ENCODE measurements at places on chromosomes 5 and 9.
A peak's percentile ranks its signal among the peaks of the same experiment; 100 is the strongest.

DNA sequence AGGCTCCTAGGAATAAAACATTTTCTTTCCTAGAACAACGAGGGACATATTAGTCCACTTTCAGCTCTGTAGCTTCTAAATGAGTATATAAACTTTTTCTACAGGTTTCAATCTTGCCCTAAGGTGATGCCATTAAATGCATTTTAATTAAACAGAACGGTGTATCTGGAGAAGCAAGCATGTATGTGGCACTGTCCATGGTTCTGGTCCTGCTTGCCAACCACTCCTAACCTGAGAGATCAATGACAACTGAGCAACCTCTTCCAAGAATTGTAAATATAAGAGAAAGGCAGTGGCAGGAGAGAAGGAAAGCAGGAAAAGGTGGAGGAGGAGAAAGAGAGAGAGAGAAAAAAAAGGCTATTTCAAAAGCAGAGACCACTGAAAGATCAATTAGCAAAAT, 95.6 kb upstream of the SPOCK1 start:
- peak; percentile 13 for DNase-seq

GRCh38 chr5:112706446-112707016, 31.2 kb upstream of the APC start:
- DNase-seq = no peak

DNA sequence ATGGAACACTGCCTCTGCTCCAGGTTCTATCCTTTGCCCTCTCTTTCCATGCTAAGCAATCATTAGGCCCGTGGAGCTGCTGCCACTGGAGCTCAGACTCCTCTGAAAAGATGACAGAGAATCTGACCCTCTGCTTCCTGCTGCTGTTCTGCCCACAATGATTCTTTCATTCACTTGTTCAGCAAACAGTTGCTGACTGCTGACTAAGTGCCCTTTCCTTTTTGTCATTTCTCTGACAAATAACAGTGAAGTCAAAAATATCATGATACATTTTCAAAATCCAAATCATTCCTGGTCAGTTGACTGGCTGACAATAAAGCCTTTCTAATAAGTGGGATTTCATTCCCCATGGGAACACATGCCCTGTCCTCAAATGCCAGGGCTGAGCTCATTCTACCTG, 110.1 kb downstream of the SIL1 start:
- no peak for DNase-seq

DNA sequence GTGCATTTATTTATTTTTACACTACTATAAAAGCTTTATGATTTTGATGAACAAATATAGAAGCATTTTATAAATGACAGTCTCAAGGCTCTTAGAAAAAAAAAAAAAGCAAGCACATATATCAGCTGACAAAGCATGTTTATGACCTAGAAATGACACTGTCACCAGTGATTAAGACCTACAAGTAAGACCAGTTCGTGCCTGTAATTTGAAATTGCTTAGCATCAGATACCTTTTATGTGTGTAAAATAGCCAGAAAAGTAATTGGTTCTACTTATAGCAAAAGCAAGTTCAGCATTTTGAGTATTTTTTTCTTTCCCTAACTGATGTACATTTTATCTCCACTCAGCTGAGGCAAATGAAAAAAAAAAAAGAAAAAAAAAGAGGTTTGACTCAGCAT, 808.4 kb downstream of the CDH18 start:
- no peak for DNase-seq

- DNase-seq = no peak
Measured at GRCh38 chr5:9713356-9713755, 83.2 kb upstream of the TAS2R1 start.

DNA sequence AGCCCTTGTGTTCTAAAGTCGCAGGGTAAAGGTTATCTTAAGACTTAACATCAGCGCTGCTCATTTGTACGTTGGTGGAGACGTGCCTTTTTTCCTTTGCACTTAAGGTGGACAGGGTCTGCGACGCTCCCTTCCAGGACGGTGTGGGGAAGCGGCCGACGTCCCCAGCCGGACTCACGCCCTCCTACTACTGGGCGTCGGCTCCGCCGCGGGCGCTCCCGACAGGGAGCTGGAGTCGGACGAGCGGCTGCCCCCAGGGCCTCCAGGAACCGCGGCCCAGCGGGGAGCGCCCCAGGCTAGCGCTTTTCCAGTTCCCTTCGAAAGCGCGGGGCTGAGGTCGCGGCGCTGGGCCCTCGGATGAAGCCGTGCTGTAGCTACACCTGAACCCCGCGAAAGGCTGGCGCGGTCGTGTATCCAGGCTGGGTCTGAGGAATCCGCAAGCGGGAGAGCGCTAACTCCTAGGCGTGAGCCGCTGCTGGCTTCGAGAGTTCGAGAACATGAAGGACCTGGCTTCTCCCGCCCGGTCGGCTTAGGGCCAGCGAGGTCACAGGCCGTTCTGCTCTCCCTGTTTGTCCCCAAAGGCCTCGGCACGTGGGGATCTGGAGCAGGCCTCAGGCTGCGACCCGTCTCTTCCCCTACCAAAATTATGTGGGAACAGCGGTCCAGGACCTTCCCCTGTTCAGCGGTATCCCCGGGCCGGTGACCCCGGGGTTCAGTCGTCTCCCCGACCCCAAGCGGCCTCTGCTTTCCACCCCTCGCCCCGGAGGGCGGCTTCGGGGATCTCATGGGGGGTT, 3.8 kb upstream of the DMRT3 start:
- DNase-seq = no peak

DNA sequence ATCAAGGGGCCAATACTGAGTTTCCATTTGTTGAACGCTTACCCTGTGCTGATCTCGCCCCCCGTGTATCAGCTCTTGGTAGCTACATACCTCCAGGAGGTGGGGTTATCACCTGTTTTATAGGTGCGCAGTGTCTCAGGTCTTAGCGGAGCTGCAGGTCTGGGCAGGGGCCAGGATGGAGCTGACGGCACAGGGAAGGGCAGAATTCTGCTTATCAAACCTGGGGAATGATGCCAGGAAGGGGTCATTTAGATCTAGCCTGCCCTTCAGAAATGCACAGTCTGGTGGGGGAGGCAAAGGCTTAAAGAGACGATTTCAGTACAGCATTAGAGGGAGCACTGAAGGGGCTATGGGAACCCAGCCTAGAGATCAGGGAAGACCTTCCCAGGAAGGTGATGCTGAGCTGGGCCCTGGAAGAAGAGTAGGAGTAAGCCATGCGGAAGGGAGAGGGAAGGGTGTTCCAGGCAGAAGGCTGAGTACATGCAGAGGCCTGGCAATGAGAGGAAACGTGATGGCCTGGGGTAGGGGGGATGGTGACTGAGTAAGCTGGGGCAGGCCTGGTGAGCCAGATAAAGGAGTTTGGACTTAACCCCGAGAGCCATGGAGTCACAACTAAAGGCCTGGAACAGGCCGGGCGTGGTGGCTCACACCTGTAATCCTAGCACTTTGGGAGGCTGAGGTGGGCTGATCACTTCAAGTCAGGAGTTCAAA, 31.5 kb downstream of the OLFML2A start:
- DNase-seq = no peak

GRCh38 chr5:52789851-52790250, 2.1 kb downstream of the ITGA1 start:
- no peak for DNase-seq

GRCh38 chr5:174601946-174602345, 122.4 kb upstream of the MSX2 start:
- DNase-seq = no peak

GRCh38 chr9:27540502-27540901, 10.9 kb upstream of the MOB3B start:
- DNase-seq = no peak

DNA sequence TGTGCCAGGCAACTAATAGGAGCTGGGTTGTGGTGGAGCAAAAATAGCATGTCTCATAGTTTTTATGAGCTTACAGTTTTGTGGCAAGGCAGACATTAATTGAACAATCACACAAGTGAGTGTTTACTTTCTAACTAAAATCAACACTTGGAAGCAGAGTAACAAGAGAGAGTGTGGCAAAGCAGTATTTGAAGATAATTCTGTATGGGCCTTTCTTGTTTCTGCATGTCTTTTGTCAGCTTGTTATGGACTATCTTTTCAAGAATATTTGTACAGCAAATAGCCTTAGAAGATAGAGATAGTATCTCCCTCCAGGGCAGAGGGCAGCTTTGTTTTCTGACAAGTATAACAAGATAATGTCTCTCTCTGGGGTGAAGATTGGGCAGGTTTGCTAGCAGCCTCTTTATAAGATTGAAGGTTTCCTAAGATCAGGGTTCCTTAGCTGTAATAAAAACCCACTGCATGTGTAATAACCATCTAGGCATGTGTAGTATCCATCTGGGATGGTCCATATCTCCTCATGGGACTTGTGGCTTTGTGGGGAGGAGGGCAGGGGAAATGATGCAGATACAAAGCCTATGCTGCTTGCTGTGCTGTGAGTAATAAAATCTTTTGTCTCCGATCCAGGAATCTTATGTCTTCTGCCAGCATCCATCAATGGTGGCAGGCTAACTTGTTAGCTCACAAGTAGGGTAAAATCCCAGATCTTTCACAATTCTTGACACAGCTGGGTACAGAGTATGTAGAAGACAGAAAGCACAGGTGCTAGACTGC, 479.9 kb downstream of the KDM4C start:
- DNase-seq = no peak

DNA sequence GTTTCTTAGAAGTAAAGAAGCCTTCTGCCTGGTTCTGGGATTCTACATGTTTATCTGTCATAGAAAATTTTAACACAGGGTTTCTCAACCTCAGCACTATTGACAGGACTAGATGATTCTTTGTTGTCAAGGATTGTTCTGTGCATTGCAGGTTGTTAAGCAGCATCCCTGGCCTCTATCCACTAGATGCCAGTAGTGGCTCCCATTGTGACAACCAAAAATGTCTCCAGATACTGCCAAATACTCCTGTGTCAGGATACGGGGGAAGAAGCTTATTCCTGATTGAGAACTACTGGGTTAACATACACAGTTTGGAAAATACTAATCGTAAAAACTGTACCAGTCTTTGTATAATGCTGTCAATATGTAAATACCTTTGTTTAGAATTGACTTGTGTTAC, 167.1 kb downstream of the NIPBL start:
- DNase-seq = no peak

DNA sequence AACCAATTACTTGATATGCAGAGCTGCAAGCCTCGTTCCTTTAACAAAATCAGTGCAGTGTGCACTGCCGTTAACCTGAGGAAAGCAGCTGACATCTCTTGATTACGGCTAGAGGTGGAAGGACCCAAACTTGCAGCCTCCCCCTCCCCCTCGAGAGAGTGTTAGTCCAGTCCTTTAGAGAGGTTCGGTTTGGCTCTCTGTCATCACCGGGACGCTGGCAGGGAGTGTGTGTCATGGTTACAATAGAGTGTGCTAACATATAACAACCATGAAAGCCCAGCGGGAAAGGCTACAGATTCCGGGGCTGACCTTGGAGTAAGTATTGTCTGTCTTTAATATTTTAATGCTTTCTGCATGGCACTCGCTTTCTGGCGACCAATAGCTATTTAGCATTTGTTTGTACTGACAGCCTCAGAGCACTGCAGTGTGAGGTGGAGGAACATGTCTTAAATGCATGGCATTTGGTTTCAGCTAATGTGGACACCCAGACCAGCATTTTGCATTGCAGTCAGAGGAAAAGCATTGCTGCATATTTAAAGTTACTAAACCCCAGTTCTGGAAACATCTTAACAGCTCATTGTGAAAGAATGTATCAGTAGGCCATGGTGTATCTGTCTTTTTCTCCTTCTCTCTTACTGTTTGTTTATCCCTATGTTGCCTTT, 237.5 kb downstream of the CD180 start:
- no peak for DNase-seq

GRCh38 chr9:71795097-71795813, 26.9 kb upstream of the CEMIP2 start:
- no peak for DNase-seq

DNA sequence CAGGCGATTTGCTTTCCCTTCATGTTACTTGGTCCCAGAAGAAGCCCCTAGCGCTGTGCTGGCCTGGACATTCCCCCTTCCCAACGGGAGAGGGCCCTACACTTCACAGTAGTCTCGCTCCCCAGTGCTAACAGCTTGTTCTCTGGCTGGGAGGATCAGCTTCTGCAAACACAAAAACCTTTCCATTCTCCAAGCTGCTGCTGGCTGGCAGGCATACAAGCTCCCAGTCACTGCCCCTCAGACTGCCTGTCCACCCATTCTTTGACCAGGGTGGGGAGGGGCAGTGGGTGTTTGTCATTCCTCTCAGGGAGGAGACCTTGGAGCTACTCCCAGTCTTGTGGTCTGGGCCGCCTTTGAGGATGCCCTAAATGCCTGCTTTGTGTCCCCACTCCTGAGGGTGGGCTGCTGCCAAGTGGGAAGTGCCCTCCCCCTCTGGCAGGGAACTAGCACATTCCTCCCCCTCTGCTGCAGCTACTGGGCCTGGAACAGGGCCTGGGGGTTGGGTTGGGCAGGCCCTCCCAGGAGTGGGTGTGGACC, 20.8 kb downstream of the ENHO start:
- no peak for DNase-seq

DNA sequence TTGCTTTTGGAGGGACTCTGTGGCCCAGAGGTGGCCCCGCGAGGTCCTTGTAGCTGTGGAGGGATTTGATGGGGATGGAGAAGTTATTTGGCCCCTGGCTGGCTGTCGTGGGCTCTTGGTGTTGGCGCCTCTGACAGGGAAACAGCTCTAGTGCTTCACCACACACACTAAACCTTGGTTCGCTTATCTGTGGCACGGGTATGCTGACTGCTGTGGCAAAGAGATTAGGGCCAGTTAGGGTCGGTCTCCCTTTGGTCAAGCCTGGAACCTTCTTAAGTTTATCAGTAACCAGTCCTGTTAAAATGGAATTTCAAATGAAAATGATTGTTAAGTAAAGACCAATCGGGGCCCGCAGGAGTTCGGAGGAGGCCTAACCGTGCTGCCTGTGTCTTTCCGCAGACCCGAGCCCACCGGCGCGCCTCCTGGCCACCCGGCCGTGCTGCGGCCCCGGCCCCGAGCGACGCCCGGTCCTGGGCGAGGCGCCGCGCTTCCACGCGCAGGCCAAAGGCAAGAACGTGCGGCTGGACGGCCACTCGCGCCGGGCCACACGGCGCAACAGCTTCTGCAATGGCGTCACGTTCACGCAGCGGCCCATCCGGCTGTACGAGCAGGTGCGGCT, 28.4 kb downstream of the NEURL1B start:
- DNase-seq = no peak

- no peak for DNase-seq
Measured at GRCh38 chr9:69824499-69825252, 4.1 kb downstream of the CFAP95 start.

DNA sequence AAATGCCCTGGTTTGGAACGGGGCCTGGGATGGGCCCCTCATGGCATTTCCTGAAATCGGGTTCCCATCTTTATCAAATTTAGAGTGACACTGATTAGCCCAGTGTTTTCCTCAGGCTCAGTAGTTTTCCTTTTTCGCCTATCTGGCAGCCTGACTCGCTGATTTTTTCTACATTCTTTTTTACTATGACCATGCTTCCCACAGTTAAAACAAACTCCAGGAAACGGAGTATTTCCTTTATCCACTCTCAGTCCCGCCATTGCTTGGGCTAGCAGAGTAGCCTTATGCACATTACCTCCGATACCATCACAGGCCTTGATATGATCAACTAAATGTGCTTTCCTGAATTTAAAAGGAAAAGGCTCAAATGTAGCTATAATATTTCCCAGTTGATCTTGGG, 5.5 kb downstream of the OR1Q1 start:
- no peak for DNase-seq
